ENCODE measurements at places on chromosomes 7 and 10. TPM values are rescaled to one million over a fixed set of nuclear protein-coding genes. Genes with fewer than 3 reads are reported as not detected.

Gene ZC3HAV1L
- total RNA-seq, result 73.7 TPM

Gene OR2A42
- total RNA-seq, result 0.40 TPM

Gene CPXM2
- 11.6 TPM for total RNA-seq

Gene C10orf105
- total RNA-seq, result not detected

All from thyroid gland (tissue), 4 donors.